Right cardiac atrium (tissue), 5 donors: ENCODE measurements at places on chromosomes 6 and 20. TPM values are rescaled to one million over a fixed set of nuclear protein-coding genes. Genes with fewer than 3 reads are reported as not detected.

The CTCFL gene
- polyA plus RNA-seq = not detected

The WFDC5 gene
- polyA plus RNA-seq = not detected

GRCh38 chr20:24477831-24478547 lies 8.6 kb downstream of the SYNDIG1 start:
- DNase-seq = no peak

DNA sequence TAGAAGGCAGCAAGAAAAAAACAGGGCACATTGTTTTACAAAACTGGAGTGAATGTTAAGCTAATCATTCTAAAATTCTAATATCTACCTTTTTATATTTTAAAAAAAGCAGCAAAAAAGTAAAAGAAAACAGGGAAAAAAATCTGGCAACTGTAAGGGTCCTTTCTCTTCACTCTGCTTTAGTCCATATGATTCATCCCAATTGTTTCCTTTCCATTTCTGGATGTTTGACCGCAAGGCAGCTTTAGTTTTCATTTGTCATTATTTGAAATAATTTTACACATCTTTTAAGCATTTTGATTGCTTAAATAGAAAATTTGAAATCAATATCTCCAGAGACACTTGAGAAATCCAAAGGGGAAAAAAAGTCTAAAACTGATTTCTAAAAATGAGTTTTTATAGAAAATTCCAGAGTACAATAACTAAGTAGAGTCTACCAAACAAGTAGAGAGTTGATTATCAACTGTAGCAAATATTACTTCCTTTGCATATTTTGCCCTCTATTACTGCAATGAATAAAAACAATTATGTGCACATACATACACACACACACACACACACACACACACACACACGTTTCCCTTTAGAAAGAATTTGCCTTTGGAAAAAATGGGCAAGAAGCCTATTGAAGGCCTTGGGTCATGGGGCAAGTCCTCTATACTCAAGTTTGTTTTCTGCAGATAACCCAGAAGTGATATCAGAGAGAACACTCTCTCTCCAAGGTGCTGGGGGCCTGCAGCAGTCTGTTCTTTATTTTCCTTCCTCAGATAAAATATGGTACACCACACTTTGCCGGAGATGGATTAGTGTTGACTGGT lies 259.7 kb downstream of the HACE1 start:
- no peak for DNase-seq

DNA sequence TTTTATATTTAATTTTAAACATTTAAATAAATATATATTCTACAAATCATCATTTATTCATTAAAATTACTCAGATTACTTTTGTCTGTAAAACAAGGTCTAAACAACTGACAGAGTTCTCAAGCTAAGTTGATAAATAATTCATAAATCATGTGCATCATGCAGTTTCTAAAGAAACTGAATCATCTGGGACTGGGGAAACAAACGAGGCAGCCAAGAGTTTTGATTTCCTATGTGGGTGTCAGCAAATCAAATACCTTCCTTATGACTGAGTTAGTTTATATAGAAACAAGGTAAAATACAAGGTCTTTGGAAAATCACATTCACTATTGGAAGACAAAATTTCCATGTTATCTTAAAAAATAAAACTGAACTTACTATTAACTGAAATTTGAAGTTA lies 149.9 kb upstream of the BEND6 start:
- DNase-seq = no peak

GRCh38 chr6:26329763-26330511 lies 35.1 kb upstream of the BTN3A2 start:
- DNase-seq = no peak

The TCP11 gene
- polyA plus RNA-seq = 0.07 TPM

DNA sequence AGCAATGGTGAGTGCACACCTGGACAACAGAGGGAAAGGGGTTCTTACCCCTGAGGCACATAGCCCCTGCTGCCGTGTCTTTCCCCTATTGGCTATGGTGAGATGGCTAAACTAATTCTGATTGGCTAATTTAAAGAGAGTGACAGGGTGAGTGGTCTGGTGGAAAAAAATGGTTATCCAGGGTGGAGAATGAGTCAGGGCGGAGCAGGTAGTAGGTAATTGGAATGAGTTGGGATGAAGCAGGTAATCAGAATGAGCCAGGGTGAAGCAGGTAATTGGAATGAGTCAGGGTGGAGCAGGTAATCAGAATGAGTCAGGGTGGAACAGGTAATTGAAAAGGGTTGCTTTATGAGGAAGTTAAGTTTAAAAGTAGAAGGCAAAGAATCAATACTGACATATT lies 200.3 kb downstream of the EYA4 start:
- no peak for DNase-seq

DNA sequence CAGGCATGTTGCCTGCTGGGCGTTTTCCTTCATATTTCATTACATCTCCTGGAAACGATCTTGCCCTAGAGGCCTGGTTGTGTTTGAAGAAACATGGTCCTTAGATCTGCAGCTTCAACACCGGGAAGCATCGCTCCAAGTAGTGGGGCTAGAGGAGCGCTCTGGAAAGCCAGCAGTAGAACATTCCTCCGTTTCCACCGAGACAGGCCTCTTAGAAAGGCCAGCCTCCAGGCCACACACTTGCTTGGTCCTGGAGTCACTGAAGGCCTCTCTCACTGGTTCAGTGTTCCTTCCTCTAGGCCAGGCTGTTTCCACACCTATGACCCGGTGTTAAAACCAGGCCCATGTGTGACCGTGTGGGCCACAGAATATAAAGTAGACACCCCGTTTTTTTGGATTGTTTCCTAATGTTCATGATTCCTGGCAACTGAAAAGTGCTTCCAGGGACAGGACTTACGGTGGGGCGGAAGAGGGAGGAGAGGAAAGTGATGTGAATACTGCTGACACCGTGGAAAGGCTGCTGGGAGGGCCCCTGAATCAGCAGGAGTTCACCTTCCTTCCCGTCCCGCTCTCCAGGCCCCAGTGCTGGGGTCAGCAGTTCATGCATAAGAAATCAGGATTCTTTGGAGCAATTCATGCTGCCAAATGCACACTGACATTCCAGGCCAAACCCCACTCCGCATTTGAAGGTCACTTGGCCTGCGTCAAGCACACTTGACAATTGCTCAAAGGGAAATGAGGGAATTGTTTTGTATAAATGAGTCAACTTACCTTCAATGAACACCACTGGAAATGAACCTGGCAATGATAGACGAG lies 83.8 kb downstream of the IYD start:
- peak; percentile 75 for DNase-seq

- no peak for DNase-seq
Observed at GRCh38 chr6:145161501-145161900, 573.8 kb downstream of the EPM2A start.

DNA sequence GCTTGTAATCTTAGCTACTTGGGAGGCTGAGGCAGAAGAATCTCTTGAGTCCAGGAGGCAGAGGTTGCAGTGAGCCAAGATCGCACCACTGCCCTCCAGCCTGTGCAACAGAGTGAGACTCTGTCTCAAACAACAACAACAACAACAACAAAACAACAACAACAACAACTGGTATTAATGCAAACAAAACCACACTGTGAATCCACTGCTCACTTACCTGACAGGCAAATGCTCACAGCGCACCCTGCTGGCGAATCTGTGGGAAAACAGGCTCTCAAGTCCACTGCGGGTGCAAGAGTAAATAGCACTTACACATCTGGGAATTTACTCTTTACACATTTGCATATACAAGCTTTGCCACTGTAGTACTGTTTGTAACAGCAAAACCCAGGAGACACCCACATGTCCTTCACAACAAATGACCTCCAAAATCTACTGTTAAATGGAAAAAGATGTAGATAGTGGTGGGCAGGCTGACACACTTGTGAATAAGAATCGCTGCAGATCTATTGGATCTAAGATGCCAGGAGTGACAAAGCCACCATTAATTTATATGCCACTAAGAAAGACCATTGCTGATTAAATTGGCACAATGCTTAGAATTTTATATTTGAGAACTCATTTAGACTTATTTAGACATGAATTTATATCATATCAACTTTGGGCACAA lies 29.3 kb downstream of the NSFL1C start:
- DNase-seq = peak; percentile 67

DNA sequence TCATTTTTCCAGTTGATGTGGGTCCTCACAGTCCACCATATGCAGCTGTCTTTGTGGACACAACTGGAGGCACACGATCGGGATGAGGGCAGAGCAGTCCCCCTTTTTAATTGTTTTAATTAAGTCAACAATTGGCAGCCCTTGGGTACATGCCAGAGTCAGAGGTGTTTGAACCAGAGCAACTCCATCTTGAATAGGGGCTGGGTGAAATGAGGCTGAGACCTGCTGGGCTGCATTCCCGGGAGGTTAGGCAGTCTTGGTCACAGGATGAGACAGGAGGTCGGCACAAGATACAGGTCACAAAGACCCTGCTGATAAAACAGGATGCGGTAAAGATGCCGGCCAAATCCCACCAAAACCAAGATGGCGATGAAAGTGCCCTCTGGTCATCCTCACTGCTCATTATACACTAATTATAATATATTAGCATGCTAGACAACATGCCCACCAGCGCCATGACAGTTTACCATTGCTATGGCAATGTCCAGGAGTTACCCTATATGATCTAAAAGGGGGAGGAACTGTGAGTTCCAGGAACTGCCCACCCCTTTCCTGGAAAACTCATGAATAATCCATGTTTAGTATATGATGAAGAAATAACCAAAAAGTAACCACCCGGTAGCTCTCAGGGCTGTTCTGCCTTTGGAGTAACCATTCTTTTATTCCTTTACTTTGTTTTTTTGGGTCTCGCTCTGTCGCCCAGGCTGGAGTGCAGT lies 31.8 kb upstream of the BLCAP start:
- DNase-seq = no peak

The PNRC1 gene
- 82.7 TPM for polyA plus RNA-seq

The SCGN gene
- polyA plus RNA-seq = 6.0 TPM

GRCh38 chr6:24064832-24065231 lies 61.2 kb upstream of the NRSN1 start:
- no peak for DNase-seq

GRCh38 chr6:14658030-14658429 lies 540.5 kb downstream of the CD83 start:
- no peak for DNase-seq

GRCh38 chr6:97885325-97885724 lies 602.3 kb upstream of the MMS22L start:
- no peak for DNase-seq

DNA sequence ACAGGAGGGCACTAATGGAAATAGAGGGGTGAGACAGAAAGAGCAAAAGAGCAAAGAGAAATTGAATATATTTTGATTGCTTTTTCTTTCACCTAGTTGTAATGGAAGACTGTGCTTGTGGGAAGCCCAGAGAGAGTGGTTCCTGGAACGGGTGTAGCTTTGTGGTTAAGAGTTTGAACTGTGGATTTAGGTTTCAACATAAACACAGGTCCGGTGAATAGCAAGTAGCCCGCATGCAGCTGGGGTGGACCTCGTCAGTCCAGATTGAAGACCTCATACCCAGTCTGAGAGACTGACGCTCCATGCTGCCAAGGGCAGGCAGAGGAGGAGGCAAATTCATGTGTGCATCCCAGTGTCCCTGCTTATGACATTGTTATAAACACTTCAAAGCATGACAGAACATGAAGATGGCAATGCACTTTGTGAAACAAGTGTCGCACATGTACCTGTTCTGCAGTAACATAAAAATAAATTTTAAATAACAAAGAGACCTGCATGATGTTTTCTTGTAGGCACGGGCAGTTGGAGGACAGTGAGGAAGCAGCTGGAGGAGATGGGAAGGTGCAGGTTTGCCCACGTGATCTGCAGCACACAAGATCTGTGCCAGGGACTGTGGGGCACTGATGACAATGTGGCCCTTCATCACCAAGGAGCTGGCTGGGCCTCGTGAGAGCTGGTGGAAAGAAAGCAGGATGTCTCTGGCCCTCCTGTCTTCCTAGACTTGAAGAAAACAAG lies 220.5 kb upstream of the SSTR4 start:
- no peak for DNase-seq
